T-helper 2 cell treated with Interferon-gamma antibody and Interleukin-4, amounts not matched to agents 5 μg/mL and 100 μg/mL, for 36 hours (primary cell): ENCODE measurements at places on chromosomes 4 and X.

GRCh38 chr4:84965553-84966381, 723 bp downstream of the WDFY3 start:
- H3K4me3 ChIP-seq: peak overlapping the region; percentile 43
- peaks cover 2% of the 10 kb centered on the region for H3K36me3 ChIP-seq
- H3K27me3 ChIP-seq: peaks cover 33% of the 10 kb centered on the region
- peaks cover 8% of the 10 kb centered on the region for H3K4me1 ChIP-seq
- H3K27ac ChIP-seq: no peak overlapping the region

- H3K27me3 ChIP-seq: no peaks in the 10 kb centered on the region
- H3K4me1 ChIP-seq: no peaks in the 10 kb centered on the region
- no peaks in the 10 kb centered on the region for H3K36me3 ChIP-seq
- H3K27ac ChIP-seq: no peak overlapping the region
- no peak overlapping the region for H3K4me3 ChIP-seq
Measured at GRCh38 chr4:188082796-188083195, 26.6 kb downstream of the TRIML2 start.

GRCh38 chr4:1241936-1242505, 6.9 kb downstream of the CTBP1 start:
- no peaks in the 10 kb centered on the region for H3K27me3 ChIP-seq
- no peak for DNase-seq
- H3K4me3 ChIP-seq: no peak overlapping the region
- peaks cover 14% of the 10 kb centered on the region for H3K4me1 ChIP-seq
- no peak overlapping the region for H3K27ac ChIP-seq
- H3K36me3 ChIP-seq: peaks cover 27% of the 10 kb centered on the region

GRCh38 chr4:21792736-21793135, 155.8 kb downstream of the KCNIP4 start:
- no peak overlapping the region for H3K27ac ChIP-seq
- no peak overlapping the region for H3K4me3 ChIP-seq
- no peaks in the 10 kb centered on the region for H3K4me1 ChIP-seq
- no peaks in the 10 kb centered on the region for H3K27me3 ChIP-seq
- no peak for DNase-seq

DNA sequence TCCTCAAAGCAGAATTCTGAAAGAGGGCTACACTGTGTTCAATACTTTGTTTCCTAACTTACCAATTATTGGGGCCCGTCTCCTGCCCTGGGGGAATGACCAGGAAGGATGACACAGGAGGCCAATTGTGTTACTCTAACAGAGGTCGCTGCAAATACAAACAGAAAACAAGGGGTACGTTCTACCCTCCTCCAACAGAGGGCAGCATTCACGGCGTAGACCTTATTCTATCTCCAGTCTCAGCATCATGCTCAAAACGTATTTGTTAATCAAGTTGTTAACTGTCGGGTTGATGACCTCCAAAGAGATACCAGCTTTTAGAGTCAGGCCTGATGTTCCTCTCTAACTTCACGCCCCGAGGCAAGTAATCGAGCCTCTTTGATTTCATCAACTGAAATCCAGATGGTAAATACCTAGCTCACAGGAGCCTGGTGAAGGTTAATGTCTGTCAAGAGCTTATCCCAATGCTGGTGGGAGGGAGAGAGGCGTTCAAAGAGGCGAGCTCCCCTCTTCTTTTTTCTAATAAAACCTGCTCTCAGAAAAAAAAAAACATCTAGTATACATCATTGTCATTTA, 181.0 kb upstream of the KCNIP4 start:
- no peaks in the 10 kb centered on the region for H3K4me1 ChIP-seq
- no peak overlapping the region for H3K4me3 ChIP-seq
- H3K36me3 ChIP-seq: no peaks in the 10 kb centered on the region
- H3K27me3 ChIP-seq: no peaks in the 10 kb centered on the region

DNA sequence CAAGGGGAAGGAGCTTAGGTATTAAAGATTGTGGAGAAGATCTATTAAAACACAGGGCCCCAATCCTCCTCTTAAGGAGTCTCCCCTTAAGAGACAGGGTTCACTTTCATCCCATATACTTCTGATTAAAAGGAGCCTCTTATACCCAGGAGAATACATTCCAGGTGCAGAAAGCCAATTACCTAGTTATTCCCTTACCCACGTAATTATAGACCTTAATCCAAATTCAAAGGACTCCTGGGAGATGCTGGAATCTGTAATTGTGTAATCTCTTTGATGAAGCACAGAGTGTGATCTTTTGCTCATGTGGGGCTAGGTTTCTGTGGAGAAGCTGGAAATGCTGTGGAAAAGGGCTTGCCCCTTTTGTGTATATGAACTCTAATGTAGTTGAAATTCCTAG, 1.4 kb upstream of the SEC24B start:
- peak overlapping the region; percentile 83 for H3K4me3 ChIP-seq
- peaks cover 18% of the 10 kb centered on the region for H3K36me3 ChIP-seq
- no peak for DNase-seq
- no peaks in the 10 kb centered on the region for H3K27me3 ChIP-seq
- peaks cover 45% of the 10 kb centered on the region for H3K4me1 ChIP-seq

GRCh38 chrX:31590581-31591114, 518.8 kb upstream of the FTHL17 start:
- H3K27me3 ChIP-seq: no peaks in the 10 kb centered on the region
- no peaks in the 10 kb centered on the region for H3K4me1 ChIP-seq
- no peak for DNase-seq
- no peak overlapping the region for H3K27ac ChIP-seq
- H3K36me3 ChIP-seq: no peaks in the 10 kb centered on the region

DNA sequence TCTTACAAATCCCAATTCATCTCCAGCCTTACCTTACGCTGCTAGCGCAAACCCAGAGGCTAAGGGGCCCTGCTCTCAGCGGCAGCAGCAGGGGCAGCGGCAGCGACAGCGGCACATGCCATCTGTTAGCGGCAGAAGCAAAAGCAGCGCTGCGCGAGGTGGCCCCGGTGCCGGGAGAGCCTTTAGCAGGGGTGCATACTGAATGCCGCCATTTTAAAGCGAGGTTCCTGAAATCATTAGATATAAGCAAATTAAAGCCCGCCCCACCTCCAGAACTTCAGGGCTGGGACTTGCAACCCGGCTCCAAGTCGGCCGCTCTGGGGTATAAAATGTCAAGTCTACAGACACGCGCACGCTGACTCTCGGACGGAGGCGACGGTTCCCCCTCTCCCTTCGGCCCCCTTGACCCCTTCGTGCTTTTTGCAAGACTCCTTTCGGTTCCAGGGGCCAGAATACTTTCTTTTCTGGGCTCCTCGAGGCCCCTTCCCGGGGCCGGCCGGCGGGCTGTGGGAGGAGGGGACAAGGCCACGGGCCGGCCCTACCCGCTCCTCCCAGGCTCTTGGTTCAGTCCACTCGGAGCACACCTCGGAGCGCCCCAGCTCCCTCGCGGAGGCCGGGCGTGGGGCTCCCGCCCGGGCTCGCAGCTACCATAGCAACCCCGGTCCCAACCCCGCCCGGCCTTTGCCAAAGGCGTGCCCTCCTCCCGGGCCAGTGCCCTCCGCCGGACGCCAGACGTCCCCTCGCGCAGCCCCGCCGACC, at the start of gene MBNL3:
TSS of gene MBNL3 (minus strand) at position 220 of the 759 bp plus-strand sequence. CDS start 49,427 bp downstream, outside the sequence.
- peaks cover 23% of the 10 kb centered on the region for H3K4me1 ChIP-seq
- DNase-seq: peak; percentile 37

DNA sequence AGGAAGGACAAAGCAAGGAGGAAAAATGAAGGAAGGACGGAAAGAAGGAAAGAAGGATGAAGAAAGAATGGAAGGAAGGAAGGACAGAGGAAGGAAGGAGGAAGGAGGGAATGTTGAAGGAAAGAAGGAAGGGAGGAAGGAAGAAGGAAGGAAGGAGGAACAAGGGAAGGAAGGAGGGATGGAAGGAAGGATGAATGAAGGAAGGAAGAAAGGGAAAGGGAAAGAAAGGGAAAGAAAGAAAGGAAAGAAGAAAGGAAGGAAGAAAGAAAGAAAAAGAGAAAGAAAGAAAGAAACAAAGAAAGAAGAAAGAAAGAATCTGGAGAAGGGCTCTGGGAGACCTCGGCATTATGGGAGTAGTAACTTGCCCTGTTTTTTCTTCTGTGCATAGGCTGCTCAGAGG, 70.8 kb upstream of the SHISA3 start:
- no peaks in the 10 kb centered on the region for H3K4me1 ChIP-seq
- H3K4me3 ChIP-seq: no peak overlapping the region
- no peak overlapping the region for H3K27ac ChIP-seq

DNA sequence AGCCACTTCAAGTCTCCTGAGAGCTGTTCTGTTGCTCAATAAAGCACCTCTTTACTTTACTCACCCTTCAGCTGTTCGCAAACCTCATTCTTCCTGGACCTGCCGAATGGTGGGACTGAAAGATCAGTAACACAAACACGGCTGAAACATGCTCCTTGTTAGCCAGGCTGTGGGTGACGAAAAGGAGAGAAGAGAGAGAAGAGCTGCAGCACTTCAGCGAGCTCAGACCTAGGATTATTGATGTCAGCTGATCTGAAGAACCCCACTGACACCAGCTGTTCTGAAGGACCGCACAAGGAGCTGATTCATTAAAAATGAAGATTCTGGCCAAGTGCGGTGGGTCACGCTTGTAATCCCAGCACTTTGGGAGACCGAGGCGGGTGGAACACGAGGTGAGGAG, 2020.0 kb upstream of the ADGRL3 start:
- H3K36me3 ChIP-seq: no peaks in the 10 kb centered on the region
- DNase-seq: no peak
- no peaks in the 10 kb centered on the region for H3K27me3 ChIP-seq
- H3K4me1 ChIP-seq: no peaks in the 10 kb centered on the region

GRCh38 chr4:155079871-155080270, 128.6 kb upstream of the NPY2R start:
- no peak overlapping the region for H3K4me3 ChIP-seq
- no peaks in the 10 kb centered on the region for H3K4me1 ChIP-seq
- no peaks in the 10 kb centered on the region for H3K36me3 ChIP-seq

DNA sequence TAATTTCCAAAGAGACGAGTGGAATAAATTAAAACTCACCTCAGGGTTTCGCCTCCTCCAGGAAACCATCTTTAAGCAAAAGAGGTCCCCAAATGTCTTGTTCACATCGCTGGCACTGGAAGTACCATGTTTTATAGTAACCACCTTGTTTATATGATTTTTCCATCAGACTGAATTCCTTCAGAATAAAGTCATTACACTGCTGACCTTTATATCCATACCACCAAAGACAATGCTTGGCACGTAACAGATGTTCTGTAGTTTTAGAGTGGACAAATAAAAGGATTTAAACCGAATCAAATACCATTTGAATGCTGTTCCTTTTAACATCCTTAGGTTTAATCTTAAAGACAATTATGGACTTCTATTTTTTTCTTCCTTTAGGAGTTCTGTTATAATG, 4.7 kb downstream of the NUDT6 start:
- H3K4me1 ChIP-seq: peaks cover 10% of the 10 kb centered on the region
- DNase-seq: no peak

GRCh38 chrX:144637731-144638130, 609.6 kb upstream of the SPANXN1 start:
- no peak for DNase-seq
- H3K36me3 ChIP-seq: no peaks in the 10 kb centered on the region
- no peak overlapping the region for H3K27ac ChIP-seq
- no peaks in the 10 kb centered on the region for H3K27me3 ChIP-seq
- H3K4me1 ChIP-seq: no peaks in the 10 kb centered on the region

DNA sequence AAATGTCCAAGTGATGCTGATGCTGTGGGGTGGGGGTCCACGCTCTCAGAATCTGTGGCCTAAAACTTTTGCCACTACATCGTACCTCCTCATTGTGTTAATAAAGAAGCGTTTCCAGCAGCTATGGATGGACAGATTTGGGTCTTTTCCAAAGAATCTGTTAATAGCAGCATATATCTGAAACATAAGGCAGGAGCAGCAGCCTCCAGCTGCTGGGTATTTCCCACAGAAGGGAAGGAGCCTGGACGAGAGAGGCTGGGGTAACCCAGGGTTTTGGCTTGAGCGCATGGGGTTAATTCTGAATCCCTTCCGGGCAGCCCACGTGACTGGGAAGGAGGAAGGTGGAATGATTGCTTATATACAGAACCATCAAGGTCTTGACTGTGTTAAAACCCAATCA, 332.4 kb downstream of the BCOR start:
- peak overlapping the region; percentile 76 for H3K4me3 ChIP-seq
- H3K27me3 ChIP-seq: no peaks in the 10 kb centered on the region

DNA sequence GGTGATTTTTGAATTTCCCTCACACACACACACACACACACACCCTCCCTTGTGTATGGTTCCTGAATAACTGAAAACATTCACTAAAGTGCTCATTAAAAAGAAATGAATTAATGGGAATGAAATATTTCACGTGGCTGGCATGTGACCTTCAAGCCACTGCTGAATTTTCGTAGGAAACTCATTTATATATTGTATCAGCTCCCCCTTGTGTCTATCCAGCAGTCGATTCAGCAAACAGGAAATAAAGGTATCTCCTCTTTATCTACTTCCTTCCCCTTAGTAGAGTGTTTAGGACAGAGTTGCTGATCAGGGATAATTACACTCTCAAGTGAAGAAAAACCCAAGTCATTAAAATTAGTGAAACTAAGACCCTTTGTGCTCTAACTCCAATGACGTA, 912.6 kb upstream of the LCORL start:
- no peak for DNase-seq
- H3K36me3 ChIP-seq: no peaks in the 10 kb centered on the region
- no peaks in the 10 kb centered on the region for H3K27me3 ChIP-seq
- H3K27ac ChIP-seq: no peak overlapping the region
- H3K4me3 ChIP-seq: no peak overlapping the region

DNA sequence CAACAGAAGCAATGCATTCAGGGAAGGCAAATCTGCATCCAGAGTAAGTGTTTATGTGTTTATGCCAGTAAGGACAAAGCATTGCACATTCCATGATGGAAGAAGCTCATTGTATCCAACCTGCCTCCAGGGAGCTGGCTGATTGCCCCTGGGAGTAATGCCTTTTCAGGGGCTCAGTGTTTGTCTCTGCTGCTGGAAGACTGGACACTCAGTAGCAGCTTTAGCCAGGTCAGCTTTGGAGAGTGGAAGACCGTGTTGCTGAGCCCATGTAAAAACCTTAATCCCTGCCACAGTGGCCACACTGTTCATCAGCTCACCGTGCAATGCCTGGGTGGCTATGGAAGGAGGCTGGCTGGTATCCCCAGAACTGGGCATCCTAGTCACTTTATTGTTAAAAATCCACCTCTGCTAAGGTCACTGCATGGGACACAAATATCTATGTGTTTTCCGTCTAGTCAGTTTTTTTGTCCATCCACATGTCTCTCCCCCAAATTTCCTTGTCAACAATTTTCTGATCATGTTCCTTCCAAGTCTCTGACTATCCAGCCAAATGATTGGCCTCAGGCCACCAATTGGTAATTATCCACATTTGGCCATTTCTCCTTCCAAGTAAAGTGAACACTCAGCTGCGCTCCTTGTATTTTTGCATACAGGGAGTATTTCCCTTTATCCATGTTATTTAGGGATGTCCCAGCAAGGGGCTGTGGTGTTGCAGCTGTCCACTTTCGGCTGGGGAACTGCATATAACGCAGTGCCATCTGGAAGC, 2044.5 kb upstream of the AGA start:
- no peaks in the 10 kb centered on the region for H3K36me3 ChIP-seq
- no peaks in the 10 kb centered on the region for H3K27me3 ChIP-seq
- no peak overlapping the region for H3K27ac ChIP-seq
